A549 treated with ZK216348 at 1 μM for 4 hours (cell line): ENCODE measurements at places on chromosomes 6 and 20. TPM values are rescaled to one million over a fixed set of nuclear protein-coding genes. Genes with fewer than 3 reads are reported as not detected.

Gene CDSN
- 0.11 TPM in 1 of 5 replicates, not detected in the others for total RNA-seq

Gene AIG1
- total RNA-seq: 21.9 to 28.9 TPM (median 23.9 TPM) in 5 replicates

Gene CD24
- 217 to 292 TPM (median 287 TPM) in 5 replicates for total RNA-seq

Gene FILIP1
- 0.17 to 0.52 TPM (median 0.31 TPM) in 5 replicates for total RNA-seq

Gene BIRC7
- total RNA-seq: 0.99 to 3.7 TPM (median 2.6 TPM) in 5 replicates
